ENCODE measurements at places on chromosomes 12 and 14. TPM values are rescaled to one million over a fixed set of nuclear protein-coding genes. Genes with fewer than 3 reads are reported as not detected.

DNA sequence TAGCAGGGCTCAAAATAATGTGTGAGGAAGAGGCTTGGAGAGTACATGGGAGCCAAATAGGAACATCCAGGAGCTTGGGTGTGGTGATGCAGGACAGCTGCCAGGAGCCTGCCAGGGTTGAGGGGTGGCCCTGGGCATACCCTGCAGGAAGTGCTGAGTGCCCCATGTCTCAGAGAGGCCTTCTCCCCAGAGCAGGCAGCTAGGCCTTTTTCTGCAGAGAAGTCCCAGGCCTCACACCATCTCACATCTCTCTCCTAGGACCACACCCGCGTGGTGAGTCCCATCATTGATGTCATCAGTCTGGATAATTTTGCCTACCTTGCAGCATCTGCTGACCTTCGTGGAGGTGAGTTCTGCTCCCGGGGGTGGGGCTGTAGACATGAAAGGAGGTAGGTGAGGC is 66.9 kb downstream of the ERH start:
- DNase-seq, result no peak

DNA sequence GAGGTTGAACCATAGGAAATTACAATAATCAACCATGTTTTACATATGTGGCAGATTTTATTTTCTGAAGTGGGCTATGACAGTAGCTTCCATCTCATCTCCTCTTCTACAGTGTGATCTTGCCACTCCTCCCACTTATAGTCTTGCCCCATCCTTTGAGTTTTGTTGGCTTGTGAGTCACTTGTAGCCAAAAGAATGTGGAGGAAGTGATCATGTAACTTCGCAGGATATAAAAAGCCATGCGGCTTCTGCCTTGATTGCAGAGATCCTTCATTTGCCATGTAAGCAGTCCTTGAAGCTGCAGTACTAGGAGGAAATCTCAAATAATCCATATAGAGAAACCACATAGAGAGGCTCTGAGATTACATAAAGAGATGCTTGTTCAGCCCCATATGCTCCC is 13.7 kb upstream of the ZNF84 start:
- no peak for DNase-seq

GRCh38 chr14:75165586-75166391 is 10.6 kb downstream of the TMED10 start:
- DNase-seq, result no peak

GRCh38 chr14:61528591-61529021 is 166.7 kb upstream of the HIF1A start:
- no peak for DNase-seq

- no peak for DNase-seq
These were observed 268.1 kb downstream of the EGLN3 start for GRCh38 chr14:33682760-33683159.

- no peak for DNase-seq
These were observed 99.0 kb downstream of the GARIN6 start for GRCh38 chr12:99746538-99746937.

GRCh38 chr14:40386433-40386832 is 954.2 kb upstream of the FBXO33 start:
- DNase-seq, result no peak

Gene PIWIL1
- total RNA-seq, result not detected

Data from ascending aorta (tissue), 2 donors.